ENCODE measurements at places on chromosomes 2 and 18.
A peak's percentile ranks its signal among the peaks of the same experiment; 100 is the strongest.

GRCh38 chr2:147872967-147873366, 28.1 kb downstream of the ACVR2A start:
- H3K36me3 ChIP-seq = no peaks in the 10 kb centered on the region
- no peak overlapping the region for H3K27ac ChIP-seq
- H3K4me1 ChIP-seq = no peaks in the 10 kb centered on the region
- H3K4me3 ChIP-seq = no peak overlapping the region
- no peaks in the 10 kb centered on the region for H3K27me3 ChIP-seq

- H3K27me3 ChIP-seq = no peaks in the 10 kb centered on the region
- no peak overlapping the region for H3K4me3 ChIP-seq
- no peak for DNase-seq
- H3K36me3 ChIP-seq = no peaks in the 10 kb centered on the region
- no peaks in the 10 kb centered on the region for H3K4me1 ChIP-seq
Observed at GRCh38 chr2:227423656-227424499, 36.1 kb upstream of the SCYGR1 start.

DNA sequence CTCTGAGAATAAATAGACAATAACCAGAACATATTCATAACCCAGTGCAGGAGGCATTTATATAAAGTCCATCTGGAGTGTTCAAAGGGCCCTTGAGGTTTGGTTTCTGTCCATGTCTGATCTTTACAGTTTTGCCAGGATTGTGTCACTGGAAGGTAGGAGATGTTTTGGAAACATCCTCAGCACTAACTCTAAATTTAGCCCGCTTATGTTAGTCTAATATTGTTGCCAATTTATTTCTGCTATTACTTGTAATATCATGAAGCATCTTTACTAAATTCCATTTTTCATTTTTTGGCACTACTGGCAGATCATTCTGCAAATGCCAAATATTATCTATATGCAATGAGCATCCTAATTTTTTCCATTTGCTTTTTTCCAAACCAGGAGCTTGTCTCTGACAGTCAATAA, 22.4 kb upstream of the REV1 start:
- H3K27me3 ChIP-seq = peaks cover 3% of the 10 kb centered on the region
- no peak overlapping the region for H3K4me3 ChIP-seq
- DNase-seq = no peak
- H3K27ac ChIP-seq = no peak overlapping the region
- no peaks in the 10 kb centered on the region for H3K36me3 ChIP-seq

- H3K4me3 ChIP-seq = no peak overlapping the region
- no peaks in the 10 kb centered on the region for H3K27me3 ChIP-seq
- H3K4me1 ChIP-seq = no peaks in the 10 kb centered on the region
- H3K36me3 ChIP-seq = no peaks in the 10 kb centered on the region
- no peak overlapping the region for H3K27ac ChIP-seq
- no peak for DNase-seq
Observed at GRCh38 chr18:8176109-8176508, 433.1 kb upstream of the RAB12 start.

DNA sequence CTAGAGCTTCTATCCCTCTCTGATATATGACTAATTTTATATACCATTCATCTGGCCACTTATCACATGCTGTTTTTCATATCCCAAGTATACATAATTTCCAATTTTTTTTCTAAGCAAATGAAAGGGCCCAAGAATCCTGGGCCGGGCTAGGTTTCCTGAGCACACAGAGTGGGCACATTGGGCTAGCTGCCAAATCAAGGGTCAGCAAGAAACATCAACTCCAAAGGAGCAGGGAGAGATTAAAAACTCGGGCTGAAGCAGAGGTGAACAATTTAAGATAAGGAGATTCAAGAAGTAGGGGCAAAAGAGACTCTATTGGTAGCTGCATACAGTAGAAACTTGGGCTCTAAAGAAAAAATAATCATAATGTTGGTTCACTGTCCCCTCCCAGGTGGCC, 39.0 kb downstream of the OLA1 start:
- H3K4me3 ChIP-seq = no peak overlapping the region
- no peak for DNase-seq
- no peaks in the 10 kb centered on the region for H3K27me3 ChIP-seq
- no peaks in the 10 kb centered on the region for H3K4me1 ChIP-seq
- H3K36me3 ChIP-seq = no peaks in the 10 kb centered on the region
- no peak overlapping the region for H3K27ac ChIP-seq

GRCh38 chr18:74480149-74480651, 16.0 kb upstream of the CNDP2 start:
- H3K27ac ChIP-seq = no peak overlapping the region
- H3K36me3 ChIP-seq = no peaks in the 10 kb centered on the region
- H3K27me3 ChIP-seq = peaks cover 17% of the 10 kb centered on the region
- no peak for DNase-seq

DNA sequence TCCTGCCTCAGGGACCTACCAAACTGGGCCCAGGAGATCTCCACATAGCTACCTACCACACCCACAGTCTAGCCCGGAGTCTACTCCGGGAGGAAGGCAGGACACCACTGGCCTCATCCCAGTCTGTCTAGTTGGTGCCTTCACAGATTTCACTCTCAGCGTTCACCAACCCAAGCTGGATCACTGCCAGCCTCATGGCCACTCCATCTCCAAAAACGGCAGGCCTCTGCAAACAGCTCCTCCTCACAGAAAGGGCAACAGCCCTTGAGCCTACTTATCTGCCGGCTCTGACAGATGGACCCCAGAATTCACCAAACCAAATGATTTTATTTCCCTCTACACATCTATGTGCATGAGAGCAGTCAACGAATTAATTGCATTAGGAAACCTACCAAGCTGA, 61.3 kb downstream of the NCKAP5 start:
- H3K36me3 ChIP-seq = no peaks in the 10 kb centered on the region
- H3K27ac ChIP-seq = no peak overlapping the region
- H3K4me3 ChIP-seq = no peak overlapping the region
- no peaks in the 10 kb centered on the region for H3K27me3 ChIP-seq
- H3K4me1 ChIP-seq = no peaks in the 10 kb centered on the region

DNA sequence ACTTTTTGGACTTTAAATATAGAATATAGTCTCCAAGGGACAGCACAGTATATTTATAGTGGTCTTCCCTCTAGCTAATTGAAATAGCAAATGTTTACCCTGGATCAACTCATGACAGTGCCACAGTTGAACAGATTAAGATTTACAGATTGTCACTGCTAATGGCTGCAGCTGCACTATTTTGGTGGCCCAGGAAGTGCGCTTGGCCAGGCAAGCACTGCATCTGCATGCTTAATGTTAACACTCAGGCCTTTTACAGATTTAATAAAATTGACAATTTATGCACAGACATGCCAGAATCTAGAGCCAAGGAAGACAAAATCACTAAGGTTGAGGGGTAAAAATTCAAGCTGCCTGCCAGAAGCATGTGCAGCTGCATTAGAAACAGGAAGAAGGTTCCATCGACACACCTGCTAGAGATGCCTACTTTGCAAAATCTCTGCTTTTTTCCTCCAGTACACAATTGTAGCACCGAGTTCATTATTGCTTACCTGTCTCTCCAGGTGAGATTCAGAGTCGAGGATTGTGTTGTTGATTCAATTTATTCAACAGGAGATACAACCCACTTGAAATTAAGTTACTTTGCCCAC, 1042.3 kb upstream of the NRXN1 start:
- no peaks in the 10 kb centered on the region for H3K4me1 ChIP-seq
- DNase-seq = no peak
- no peak overlapping the region for H3K4me3 ChIP-seq
- no peak overlapping the region for H3K27ac ChIP-seq
- H3K36me3 ChIP-seq = no peaks in the 10 kb centered on the region
- H3K27me3 ChIP-seq = no peaks in the 10 kb centered on the region

DNA sequence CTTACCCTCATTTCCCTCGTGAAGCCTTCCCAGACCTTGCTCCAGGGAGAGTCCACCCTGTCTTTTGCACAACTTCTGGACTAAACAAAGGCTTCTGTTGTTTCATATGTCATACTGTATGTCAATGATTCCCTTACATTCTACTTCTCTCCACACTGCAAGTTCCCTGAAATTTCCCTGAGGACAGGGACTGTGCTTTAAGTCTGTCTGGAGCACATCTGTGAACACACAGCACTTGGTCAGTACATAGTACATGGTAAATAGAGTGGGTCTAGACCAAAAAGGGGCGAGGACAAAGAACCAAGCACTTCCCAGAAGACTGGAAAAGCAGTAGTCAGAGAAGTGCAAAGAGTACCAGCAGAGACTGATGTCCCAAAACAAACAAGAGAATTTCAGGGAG, 23.7 kb upstream of the IMPA2 start:
- H3K27ac ChIP-seq = no peak overlapping the region
- no peaks in the 10 kb centered on the region for H3K36me3 ChIP-seq
- H3K4me3 ChIP-seq = no peak overlapping the region
- no peaks in the 10 kb centered on the region for H3K27me3 ChIP-seq
- DNase-seq = no peak

DNA sequence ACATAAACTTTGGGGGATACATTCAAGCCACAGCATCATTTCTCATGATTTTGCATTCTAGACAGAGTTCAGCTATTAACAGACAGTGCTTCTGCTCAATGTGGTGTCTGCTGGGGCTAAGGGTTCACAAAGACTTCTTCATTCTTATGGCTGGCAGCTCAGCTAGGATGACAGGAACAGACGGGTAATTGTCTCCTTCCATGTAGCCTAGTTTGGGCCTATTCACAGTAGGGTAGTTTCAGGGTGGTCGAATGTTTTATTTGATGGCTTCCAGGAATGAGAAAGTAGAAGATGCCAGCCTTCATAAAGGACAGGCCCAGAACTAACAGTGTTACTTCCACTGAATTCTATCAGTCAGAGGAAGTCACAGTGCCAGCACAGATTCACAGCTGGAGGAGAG, 26.0 kb upstream of the BCL2L11 start:
- no peak overlapping the region for H3K27ac ChIP-seq
- peaks cover 3% of the 10 kb centered on the region for H3K27me3 ChIP-seq
- DNase-seq = no peak
- no peaks in the 10 kb centered on the region for H3K36me3 ChIP-seq

GRCh38 chr18:809985-810642, 1.9 kb downstream of the YES1 start:
- H3K4me3 ChIP-seq = no peak overlapping the region
- H3K4me1 ChIP-seq = peaks cover 63% of the 10 kb centered on the region
- peaks cover 4% of the 10 kb centered on the region for H3K27me3 ChIP-seq
- peak overlapping the region; percentile 5 for H3K27ac ChIP-seq
- no peak for DNase-seq

- no peaks in the 10 kb centered on the region for H3K27me3 ChIP-seq
- no peak overlapping the region for H3K27ac ChIP-seq
- no peaks in the 10 kb centered on the region for H3K36me3 ChIP-seq
Observed at GRCh38 chr18:75977081-75977480, 518.0 kb downstream of the ZNF516 start.

- no peak overlapping the region for H3K27ac ChIP-seq
- H3K4me1 ChIP-seq = no peaks in the 10 kb centered on the region
- no peaks in the 10 kb centered on the region for H3K27me3 ChIP-seq
- no peaks in the 10 kb centered on the region for H3K36me3 ChIP-seq
Observed at GRCh38 chr18:64127172-64127571, 21.7 kb downstream of the LINC00305 start.

Data from T-cell (primary cell).